Osteocyte (in vitro differentiated cells): ENCODE measurements at places on chromosomes 1 and 21. TPM values are rescaled to one million over a fixed set of nuclear protein-coding genes. Genes with fewer than 3 reads are reported as not detected.
A peak's percentile ranks its signal among the peaks of the same experiment; 100 is the strongest.

MPL gene
- not detected in 2 replicates for total RNA-seq

DENND2D gene
- total RNA-seq: not detected in 2 replicates

- H3K27ac ChIP-seq: no peak overlapping the region
- no peaks in the 10 kb centered on the region for H3K36me3 ChIP-seq
- no peaks in the 10 kb centered on the region for H3K27me3 ChIP-seq
- H3K4me3 ChIP-seq: no peak overlapping the region
These were observed 31.2 kb upstream of the CNN3 start for GRCh38 chr1:94958081-94958480.

DNA sequence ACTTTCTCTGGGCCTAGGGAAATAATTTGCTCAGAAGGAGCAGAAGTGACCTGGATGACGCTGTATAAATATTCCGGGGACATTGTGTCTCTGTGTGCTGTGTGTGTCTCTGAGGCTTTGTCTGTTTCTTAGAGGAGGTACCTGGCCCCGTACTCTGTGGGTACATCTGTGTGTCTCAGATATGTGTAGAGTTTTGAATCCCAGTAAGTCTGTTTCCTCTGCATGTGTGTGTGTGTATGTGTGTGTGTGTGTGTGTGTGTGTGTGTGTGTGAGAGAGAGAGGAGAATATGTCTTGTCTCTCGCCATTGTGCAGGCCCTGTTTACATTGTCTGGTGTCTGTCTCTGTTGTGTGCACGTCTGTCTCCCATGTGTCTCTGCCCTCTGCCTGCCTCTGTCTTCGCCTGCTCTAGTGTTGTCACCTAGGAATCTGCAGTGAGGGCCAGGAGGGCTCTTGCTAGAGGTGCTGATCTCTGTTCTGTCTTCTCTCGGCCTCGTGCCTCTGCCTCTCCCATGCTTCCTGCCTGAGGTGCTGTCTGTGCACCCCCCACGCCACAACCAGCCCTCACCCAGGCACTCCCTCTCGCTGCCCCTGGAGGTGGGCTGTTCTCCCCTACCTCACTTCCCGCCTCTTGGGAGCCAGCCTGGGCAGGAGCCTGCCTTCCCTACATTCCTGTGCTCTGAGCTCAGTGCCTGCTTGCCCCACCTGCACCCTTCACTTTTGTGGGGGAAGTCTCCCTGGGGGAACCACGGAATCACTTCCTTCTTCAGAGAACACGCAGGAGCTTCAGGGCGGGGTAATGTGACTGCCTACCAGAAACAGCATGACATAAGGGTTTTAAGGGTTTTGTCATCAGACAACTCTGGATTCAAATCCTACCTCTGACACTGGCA is 5.9 kb downstream of the MAP7D1 start:
- H3K27me3 ChIP-seq: no peaks in the 10 kb centered on the region
- DNase-seq: no peak
- H3K27ac ChIP-seq: peak overlapping the region; percentile 89
- peak overlapping the region; percentile 74 for H3K4me3 ChIP-seq
- H3K36me3 ChIP-seq: peaks cover 11% of the 10 kb centered on the region
- peaks cover 65% of the 10 kb centered on the region for H3K4me1 ChIP-seq

DNA sequence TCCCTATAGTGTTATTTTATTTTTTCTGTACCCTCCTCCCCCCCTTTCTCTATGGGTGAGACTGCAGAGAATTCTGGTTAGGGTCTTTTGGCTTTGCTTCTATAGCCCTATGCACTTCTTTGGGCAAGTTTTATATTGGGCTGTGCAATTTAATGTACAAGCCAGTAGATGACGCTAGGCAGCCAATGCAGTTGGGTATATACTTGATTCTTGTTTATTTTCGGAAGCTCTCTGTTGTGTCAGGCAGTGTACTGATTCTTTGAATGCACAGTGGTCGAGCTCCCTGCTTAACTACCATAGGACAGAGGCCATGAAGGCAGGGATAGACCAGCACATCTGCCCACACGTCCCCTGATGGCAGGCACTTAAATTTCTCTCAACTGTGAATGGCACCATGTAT is 34.1 kb upstream of the GPR52 start:
- no peak for DNase-seq
- no peaks in the 10 kb centered on the region for H3K36me3 ChIP-seq
- H3K27ac ChIP-seq: no peak overlapping the region
- H3K4me1 ChIP-seq: peaks cover 6% of the 10 kb centered on the region
- no peak overlapping the region for H3K4me3 ChIP-seq
- H3K27me3 ChIP-seq: no peaks in the 10 kb centered on the region

DNA sequence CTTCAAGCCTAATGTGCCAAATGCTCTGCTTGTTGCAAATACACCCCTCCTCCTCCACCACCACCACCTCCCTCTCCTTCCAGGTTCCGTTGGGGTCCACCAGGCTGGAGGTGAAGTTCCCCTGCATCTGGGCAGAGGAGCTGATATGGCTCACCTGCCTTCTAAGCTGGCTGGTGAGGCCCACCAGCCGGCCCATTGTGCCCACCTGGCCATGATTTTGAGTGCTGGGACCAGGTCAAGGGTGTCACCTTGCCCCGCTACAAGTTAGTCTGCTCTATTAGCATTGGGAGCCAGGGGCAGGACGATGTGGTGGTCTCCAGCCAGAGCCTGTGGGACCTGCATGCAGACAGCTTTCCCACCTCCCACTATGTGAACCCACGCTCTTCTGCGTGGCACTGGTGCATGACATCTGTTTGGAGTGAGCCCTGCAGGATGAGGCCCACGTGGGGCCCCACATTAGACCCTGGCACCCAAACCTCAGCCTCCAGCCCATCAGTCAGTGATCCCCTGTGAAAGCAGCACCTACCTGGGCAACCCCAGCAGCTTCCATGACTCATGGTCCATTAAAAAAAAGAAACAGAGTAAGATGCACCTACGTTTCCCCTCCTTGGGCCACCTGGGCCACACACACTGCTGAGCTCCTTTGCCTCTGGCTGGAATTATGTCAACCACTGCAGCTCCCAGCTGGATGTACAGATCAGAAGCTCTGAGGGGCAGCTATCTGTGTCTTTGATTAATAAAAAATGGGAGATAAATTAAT is 15.6 kb upstream of the CDCP2 start:
- no peak for DNase-seq
- no peak overlapping the region for H3K4me3 ChIP-seq
- H3K27me3 ChIP-seq: no peaks in the 10 kb centered on the region
